SHP77 (cell line): ENCODE measurements at places on chromosomes 3 and 15.

DNA sequence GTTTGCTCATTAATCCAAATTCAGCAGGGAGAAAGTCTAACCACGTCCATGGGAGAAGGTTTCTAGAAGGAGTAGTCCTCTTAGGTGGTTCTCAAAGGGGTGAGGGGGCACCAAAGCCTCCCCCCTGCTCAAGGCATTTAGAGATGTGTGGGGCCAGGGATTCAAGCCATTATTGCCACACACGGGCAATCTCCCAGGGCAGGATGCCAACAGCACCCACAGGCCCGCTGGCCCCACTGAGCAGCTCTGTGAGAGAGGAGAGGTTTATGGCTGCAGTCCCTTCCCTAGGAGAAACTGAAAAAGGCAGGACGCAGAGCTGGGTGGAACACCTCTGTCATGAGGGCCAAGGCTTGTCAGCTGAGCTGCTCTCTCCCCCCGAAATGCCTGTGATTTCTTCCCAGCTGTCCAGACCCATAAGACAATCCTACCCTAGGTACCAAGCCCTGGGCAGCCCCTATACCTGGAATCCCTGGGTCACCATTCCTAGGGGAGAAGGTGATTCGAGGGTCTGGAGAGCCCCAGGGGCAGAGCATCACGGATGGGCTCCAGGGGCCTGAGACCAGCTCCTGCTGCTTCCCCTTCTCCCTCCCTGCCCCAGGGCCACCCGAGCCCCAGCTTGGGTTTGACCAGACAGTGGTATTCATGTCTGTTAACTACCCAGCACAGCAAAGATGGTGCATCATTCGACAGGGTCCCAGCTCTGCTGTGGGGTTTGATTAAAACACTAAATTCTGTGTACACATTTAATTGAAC lies 39.0 kb downstream of the WHAMM start:
- no peak for DNase-seq

DNA sequence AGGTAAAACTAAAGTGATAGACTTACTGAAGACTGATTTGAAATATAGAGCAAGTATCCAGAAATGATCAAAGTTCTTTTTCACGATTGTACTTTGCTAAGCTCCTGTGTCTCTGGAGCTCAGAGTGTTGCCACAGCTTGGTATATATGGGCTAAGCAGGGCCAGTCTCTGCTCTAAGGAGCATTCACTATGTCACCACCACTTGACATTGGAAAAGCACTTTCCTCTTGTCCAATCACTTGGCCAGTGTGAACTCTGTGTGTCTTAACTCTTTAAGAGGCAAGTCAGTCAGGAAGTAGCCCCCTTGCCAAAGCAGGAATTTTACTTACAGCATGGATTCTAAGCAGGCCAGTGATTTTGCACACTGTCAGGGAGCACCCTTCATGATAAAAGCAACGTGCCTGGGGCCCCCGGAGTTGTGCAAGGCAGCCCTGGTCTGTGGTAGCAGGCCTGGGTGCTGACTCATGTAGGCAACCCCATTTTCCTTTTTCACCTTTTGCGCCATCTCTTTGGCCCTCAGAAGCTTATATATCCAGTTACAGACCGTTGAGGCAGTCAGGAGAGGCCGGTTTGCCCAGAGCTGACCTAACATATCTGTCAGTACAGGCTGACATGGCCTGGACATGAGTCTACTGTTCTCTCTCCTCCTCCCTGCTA lies 73.0 kb downstream of the HCN4 start:
- DNase-seq: no peak

GRCh38 chr15:100235030-100235617 lies 106.7 kb downstream of the ADAMTS17 start:
- DNase-seq: peak; percentile 19

DNA sequence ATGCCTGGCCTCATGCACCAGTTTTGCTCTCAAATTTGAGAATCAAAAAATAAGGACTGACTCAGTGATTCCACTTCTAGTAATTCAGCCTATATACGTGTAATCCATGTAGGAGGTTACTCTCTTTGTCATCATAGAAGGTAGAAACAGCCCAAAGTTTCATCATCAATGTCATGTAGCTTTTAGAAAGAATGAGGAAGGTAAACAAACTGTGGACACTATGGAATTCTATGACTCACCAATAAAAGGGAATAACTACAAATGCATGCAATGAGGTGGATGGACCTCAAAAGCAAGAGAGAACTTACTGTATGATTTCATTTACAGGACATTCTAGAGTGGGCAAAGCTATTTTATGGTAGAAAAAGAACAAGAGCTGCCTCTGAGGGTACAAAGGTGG lies 93.2 kb upstream of the LRIG1 start:
- DNase-seq: no peak

- no peak for DNase-seq
Measured at GRCh38 chr15:80526556-80527340, 122.6 kb downstream of the ARNT2 start.

- no peak for DNase-seq
Measured at GRCh38 chr3:10804183-10804648, 11.8 kb upstream of the SLC6A11 start.

- DNase-seq: no peak
Measured at GRCh38 chr3:50885070-50885850, 210.5 kb downstream of the DOCK3 start.
